ENCODE measurements at places on chromosomes 4 and X. TPM values are rescaled to one million over a fixed set of nuclear protein-coding genes. Genes with fewer than 3 reads are reported as not detected.

Gene BDH2
- total RNA-seq: 47.1 TPM

Gene TRIM60
- total RNA-seq: not detected

Gene SULT1E1
- 13.5 TPM for total RNA-seq

Gene FAAH2
- 9.0 TPM for total RNA-seq

Gene PDCL2
- total RNA-seq: not detected

Gene CNGA2
- not detected for total RNA-seq

Gene FGFR3
- 307 TPM for total RNA-seq

Gene DNAJB14
- total RNA-seq: 25.5 TPM

Gene WAS
- total RNA-seq: 7.1 TPM

DNA sequence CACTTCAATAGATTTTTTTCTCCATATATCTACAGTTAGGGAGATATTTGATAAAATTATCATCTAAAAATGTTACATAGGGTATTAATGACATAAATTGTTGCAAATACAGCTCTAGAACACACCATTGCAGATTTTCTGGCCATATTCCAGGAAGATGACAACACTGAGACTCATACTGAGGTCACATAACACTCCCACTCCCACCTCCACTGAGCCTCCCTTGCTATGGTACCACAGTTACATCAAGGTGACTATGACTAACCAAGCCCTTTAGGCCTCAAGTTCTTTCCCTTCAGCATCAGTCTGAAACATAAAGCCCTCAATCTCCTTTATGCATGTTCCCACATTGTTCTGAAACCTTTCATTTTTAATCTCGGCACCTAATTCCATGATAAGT, 932.0 kb upstream of the IGFBP7 start:
- DNase-seq: no peak

- no peak for DNase-seq
These were observed 483 bp downstream of the USP27X start for GRCh38 chrX:49879656-49880277.

DNA sequence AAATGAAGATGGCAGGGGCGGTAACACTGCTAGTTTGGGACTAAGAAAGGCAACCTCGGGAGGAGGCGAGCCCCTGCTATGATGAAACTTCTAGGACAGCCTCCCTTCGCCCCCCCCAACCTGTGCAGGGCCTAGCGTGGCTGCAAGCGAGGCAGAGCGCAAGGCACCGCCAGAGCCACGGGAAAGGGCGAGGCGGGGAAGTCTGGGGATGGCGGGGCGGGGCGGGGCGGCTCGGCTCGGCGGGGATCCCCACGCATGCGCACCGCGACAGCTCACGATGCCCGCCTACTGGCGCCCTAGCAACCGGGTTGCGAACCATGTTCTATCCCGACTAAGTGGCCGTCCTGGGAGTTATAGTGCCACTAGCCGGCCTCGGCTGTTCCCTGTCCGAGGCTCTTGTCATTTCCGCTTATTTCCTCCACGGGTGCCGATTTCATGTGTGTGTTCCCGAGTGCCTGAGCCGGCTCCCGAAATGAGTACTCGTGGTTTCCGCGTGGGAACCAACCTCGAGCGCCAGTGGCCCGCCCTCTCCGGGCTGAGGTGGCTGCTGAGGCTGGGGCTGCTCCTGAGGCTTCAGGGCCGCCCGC, 28.7 kb upstream of the RBMX start:
- peak; percentile 7 for DNase-seq

GRCh38 chr4:4524364-4524763, 17.5 kb downstream of the STX18 start:
- DNase-seq: no peak

DNA sequence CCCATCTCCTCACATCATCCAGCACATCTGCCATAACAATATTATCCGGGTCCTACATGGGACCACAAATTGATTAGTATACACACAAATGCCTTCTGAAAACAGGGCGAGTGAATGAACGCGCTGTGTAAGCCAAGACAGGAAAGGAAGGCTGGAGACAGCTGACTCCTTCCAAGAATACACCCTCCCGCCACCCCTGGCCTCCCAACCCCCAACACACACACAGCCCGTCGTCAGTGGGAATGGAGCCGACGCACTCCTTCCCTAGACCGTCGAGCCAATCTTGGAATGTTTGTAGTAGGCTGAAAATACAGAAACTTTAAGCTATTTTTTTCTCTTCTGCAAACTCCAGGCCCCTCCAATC, 319 bp upstream of the MAGEH1 start:
- DNase-seq: no peak

DNA sequence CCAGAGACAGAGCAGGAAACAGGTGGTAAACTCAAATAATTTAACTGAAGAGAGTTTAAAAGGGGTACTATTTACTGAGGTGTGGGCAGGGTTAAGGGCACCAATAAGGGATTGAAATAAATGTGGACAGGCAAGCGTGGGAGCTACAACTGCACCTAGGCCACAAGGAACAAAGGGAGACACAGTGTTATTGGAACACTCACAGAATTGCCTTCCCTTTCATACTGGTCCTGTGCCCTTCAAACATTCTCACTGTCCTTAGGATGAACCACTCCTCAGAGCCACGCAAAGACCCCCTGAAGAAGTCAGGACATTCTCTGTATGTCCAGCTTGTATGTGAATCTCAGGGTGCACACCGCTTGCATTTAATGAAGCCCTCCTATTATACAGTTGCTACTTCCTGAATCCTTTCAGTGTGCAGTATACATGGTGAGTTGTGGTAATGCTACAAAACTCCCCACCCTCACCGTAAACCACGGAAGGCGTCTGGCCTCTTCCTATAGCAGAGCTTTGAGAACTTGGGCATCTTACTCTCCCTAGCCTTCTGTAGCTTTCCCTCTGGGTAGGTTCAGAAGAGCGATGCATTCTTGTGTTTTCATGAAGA, 9.6 kb upstream of the MRPL1 start:
- no peak for DNase-seq

- no peak for DNase-seq
These were observed 122.3 kb downstream of the ARHGAP10 start for GRCh38 chr4:147854154-147854553.

GRCh38 chrX:23884427-23885024, 23.2 kb downstream of the APOO start:
- DNase-seq: no peak

DNA sequence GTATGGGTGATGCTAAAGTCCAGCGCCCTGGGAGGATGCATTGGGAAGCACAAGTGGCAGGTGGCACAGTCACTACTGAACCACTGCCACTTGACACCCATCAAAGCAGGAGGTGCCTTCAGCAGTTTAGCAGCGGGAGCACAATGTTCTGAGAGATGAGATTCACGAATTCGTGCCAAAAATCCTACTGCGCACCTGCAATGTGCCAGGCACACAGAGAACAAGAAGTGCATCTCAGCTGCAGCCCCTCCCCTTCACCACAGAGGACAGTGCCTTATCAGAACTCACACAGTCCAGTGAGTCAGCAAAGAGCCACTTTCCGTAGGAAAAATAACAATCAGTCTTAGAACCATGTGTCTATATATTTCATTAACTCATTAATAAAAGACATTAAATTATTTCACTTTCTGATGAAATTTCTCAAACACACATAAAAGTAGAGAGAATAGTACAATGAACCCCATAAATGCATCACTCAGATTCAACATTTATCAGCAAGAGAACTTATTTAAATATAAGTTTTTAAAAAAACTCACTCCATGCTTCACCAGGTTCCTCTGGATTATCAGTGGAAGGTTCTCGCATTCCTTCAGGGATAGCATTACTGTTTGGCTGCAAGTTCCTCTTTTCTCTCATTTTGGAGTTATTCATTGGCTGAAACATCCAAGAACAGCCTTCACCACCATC, 47.0 kb downstream of the BEND2 start:
- no peak for DNase-seq

GRCh38 chr4:30716158-30716557, 4.0 kb upstream of the PCDH7 start:
- no peak for DNase-seq

DNA sequence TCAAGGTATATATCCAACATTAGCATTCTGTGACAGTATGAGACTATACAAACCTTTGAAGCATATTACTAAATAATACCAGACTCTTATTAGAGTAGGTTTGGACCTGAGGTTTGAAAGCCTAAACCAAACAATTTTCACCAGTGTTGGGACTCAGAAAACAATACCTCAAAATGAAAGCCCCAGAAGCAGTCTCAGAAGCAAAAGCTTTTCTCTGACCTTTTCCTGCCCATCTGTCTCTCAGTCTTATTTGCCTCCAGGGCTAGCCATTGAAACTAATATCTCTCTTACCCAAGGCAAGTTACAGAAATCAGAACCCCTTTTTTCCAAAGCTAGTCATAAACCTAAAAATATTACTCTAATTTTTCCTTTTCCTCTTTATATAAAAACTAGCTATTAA, 163.3 kb downstream of the PTCHD1 start:
- DNase-seq: no peak

DNA sequence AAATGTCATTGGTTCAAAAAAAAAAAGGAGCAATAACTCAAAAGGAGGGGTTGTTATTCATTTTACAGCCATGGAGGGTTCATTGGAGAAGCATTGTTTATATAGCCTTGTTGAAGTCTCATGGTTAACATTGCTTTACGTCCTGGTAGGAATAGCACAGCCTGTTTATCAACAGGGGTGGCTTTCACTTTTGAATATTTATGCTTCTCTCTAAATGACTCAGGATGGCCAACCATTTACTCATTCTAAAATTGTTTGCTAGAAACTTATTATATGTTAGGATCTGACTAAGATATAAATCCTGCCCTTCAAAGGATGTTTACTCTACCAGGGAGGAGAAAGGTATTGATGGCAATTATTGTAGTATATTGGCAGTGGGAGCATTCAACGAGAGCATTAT, 534.1 kb upstream of the GALNTL6 start:
- no peak for DNase-seq

DNA sequence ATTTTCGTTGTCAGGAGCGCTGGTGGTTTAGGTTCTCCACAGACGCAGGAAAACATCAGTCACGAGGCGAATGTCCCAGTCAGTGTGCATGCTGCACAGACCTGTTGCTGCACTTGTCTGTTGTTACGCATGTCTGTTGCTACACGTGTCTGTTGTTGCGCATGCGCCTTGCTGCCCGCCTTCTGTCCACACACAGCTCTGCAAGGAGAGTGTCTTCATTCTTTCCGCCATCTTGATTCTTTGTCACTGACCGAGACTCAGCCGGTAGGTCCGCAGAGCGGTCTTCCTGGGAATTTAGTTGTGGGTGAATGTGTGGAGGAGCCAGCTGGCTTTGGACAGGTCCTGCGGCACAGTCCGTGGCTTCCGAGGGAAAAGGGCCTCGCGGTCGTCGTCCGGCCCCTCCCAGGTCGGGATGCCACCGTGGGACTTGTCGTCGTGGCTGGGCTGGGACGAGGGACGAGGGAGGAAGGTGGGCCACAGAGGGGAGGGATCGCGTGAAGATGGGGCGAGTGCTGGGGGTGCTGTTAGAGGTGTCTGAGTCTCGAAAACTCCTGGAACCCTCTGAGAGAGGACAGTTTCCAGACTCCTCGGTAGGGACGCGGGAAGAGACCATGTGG, at the start of gene PAGE2B:
Gene PAGE2B, plus strand, starts transcription at position 180 of the 617 bp plus-strand sequence. CDS start 1,012 bp downstream, outside the sequence.
- DNase-seq: no peak

- DNase-seq: no peak
These were observed 240.9 kb downstream of the PALLD start for GRCh38 chr4:168737806-168738172.

GRCh38 chr4:141652161-141652778, 15.9 kb downstream of the IL15 start:
- DNase-seq: no peak

GRCh38 chr4:114349543-114350175, 248.9 kb upstream of the UGT8 start:
- no peak for DNase-seq

DNA sequence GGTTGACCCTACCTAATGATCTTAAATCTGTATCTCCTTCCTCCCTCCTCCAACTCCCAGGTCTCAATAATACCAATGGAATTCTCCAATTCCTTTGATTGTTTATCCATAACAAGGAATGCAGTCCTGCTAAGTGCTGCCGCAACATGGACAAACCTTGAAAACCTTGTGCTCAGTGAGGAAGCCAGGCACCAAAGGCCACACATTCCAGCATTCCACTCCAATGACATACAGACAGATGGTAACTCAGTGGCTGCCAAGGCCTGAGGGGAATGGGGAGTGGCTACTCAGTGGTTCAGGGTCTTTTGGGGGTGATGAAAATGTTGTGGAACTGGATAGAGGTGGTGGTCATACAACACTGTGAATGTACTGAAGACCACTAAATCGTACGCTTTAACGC, 10.4 kb downstream of the HAUS7 start:
- no peak for DNase-seq

DNA sequence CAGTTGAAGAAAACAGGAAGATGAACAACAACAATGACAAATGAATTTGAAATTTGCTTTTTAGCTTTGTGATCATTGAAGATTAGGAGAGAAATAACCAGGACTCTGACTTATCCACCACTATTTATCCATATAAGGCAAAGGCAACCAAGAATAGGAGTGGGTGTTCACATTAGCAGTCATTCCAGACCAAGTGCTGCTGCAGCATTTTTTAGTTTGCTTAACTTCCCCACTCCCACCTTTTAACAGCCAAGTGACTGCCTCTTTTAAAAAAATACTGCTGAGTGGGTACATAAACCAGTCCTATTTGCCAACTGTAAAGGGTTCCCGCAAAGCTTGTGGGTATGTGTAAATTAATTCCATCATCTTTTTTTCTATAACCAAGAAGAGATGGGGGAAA, 230.9 kb downstream of the IQCM start:
- DNase-seq: no peak

DNA sequence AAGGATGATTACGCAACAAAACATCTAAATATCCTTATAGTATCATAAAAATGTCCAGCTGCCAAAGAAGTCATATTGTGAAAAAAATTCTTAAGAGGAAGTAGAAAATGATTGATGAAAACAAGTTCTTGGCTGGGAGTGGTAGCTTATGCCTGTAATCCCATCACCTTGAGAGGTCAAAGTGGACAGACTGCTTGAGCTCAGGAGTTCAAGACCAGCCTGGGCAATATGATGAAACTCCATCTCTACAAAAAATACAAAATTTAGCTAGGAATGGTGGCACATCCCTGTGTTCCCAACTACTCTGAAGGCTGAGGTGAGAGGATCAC, 577.6 kb downstream of the KLHL13 start:
- no peak for DNase-seq

- no peak for DNase-seq
These were observed 47.3 kb downstream of the MEPE start for GRCh38 chr4:87880106-87880505.

DNA sequence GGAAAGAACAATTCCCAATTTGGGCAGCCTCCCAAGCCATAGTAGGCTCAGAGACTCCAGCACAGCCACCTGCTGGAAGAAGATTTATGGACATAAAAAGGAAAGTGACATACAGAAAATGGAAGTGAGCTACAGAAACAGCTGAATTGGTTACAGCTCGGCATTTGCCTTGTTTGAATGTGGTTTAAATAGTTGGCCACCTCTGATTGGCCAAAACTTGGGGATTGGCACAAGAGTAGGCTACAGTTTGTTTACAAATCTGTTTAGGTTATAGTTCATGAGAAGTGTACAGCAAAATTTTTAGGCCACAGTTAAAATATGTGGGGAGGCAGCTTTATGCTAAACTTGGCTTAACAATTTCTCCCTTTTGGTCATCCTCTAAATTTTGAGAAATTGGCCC, 150.4 kb downstream of the MAGEC1 start:
- DNase-seq: no peak
